ENCODE measurements at places on chromosomes 1 and 21.

- no peak for DNase-seq
These were observed 23.2 kb upstream of the QSOX1 start for GRCh38 chr1:180131510-180131909.

DNA sequence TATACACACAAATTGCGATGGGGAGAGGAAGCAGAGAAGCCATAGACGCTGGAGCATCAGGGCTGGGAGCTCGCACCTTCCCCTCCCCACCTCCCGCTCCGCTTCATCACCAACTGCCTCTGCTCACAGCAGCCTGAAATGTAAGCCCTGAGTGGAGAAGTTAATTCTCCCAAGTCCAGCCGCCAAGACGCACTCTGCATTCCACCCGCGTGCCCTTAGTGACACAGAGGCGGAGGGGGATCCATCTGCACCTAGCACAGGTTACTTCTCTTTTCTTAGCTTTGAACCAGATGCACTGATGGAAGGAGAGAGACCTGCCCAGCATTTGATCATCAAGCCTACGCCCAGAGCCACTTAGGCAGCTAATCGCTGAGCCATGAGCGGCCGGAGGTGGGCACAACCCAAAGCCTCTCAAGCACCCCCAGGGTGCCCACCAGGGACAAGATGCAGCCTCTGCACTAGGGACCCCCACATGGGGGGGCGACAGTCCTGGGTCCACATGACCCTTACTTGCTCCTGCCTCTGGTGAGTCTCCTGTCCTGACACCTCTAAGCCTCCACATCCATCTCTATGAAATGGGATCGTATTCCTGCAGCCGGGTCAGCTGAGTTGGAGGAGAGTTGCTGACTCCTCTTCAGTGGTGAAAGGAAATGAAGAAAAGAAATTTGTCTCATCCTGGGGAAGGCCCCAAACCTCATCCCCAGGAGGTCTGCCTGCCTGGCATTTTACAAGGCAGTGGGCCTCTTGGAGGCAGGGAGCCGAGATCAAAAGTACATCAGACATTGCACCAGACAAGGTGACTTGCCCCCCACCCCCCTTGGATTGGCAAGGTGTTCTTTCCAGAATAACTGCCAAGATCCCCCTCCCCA is 316.2 kb downstream of the MATN1 start:
- peak; percentile 2 for DNase-seq

DNA sequence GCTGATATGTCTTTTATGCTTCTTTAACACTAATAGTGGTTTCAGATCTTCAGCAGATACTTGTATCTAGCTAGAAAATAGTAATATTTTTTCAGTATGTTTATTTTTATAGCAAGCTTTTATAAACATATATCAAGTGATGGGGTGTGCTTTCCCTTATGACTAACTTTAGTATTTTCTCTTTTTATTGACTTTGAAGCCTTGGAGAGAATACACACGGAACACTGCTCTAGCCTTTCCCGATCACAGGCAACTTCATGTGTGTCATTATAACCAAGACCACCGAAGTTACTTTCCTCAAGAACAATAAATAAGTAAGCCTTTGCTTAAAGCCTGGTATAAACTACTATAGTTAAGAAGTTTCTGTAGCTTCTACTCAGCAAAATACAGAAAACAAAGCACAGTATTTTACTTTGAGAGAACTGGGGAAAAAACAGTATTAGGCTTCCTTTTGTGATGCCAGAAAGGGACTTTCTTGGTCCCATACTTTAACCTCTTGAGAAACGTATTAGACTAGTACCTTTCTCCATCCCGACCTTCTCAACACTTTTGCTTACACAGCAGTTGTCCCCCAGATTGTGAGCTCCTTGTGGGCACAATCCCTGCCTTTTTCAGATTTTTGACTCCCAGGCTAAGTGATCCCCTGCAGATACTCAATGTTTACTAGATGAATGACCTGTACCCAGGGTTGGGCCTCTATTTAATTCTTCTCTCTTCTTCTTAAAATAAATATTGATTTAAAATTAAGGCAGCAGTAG is 3.3 kb downstream of the ADSS2 start:
- DNase-seq = no peak

GRCh38 chr1:44903011-44903680 is 60.1 kb upstream of the PTCH2 start:
- no peak for DNase-seq

DNA sequence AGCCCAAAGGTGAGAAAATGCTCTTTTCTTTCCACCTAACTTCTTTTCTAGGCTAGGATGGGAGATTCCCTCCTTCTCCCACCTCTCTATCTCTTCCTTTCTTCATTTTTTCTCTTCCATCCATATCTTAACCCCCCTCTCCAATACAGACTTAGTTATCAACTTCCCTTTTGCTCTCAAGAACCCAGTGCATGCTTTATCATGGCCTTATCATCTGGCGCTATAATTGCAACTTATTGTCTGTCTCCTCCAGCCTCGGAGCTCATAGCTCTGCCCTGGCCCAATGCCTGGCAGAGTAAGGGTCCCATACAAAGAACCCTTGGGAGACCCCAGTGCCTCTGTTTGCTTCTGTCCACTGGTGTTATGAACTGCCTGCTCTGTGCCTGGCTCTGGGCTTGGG is 71.0 kb upstream of the NFASC start:
- no peak for DNase-seq

All from iPS-NIHi11 (cell line).